ENCODE measurements at places on chromosomes 5 and 9. TPM values are rescaled to one million over a fixed set of nuclear protein-coding genes. Genes with fewer than 3 reads are reported as not detected.

Gene SEMA6A
- 26.3 TPM for total RNA-seq

Gene SLCO6A1
- not detected for total RNA-seq

- H3K4me3 ChIP-seq = no peak overlapping the region
- no peak overlapping the region for H3K27ac ChIP-seq
- H3K36me3 ChIP-seq = no peaks in the 10 kb centered on the region
- no peaks in the 10 kb centered on the region for H3K27me3 ChIP-seq
These were observed 178.9 kb upstream of the TUSC1 start for GRCh38 chr9:25857147-25857546.

GRCh38 chr9:134231767-134232166, 67.4 kb upstream of the RNU6ATAC start:
- no peaks in the 10 kb centered on the region for H3K27me3 ChIP-seq
- H3K27ac ChIP-seq = no peak overlapping the region
- H3K4me1 ChIP-seq = no peaks in the 10 kb centered on the region
- no peaks in the 10 kb centered on the region for H3K36me3 ChIP-seq
- H3K4me3 ChIP-seq = no peak overlapping the region
- DNase-seq = no peak

- no peak for DNase-seq
- no peaks in the 10 kb centered on the region for H3K4me1 ChIP-seq
- H3K27me3 ChIP-seq = no peaks in the 10 kb centered on the region
- no peak overlapping the region for H3K4me3 ChIP-seq
These were observed 94.2 kb upstream of the CTNND2 start for GRCh38 chr5:11998397-11998796.

DNA sequence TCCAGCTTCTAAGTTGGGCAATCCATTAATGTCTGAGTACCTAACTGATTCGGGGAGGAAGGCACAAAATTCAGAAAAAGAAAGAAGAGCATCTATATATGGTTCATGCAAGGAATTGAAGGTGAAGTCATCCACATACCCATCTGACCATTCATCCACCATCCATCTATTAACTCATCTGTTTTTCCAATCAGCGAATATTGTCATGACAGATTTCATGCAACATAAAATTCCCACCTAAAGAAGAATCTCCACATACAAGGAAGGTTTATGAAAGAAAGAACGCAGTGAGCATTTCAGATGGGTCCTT, 164.7 kb downstream of the GRIA1 start:
- DNase-seq = no peak
- no peaks in the 10 kb centered on the region for H3K4me1 ChIP-seq
- no peaks in the 10 kb centered on the region for H3K36me3 ChIP-seq
- H3K27me3 ChIP-seq = no peaks in the 10 kb centered on the region

DNA sequence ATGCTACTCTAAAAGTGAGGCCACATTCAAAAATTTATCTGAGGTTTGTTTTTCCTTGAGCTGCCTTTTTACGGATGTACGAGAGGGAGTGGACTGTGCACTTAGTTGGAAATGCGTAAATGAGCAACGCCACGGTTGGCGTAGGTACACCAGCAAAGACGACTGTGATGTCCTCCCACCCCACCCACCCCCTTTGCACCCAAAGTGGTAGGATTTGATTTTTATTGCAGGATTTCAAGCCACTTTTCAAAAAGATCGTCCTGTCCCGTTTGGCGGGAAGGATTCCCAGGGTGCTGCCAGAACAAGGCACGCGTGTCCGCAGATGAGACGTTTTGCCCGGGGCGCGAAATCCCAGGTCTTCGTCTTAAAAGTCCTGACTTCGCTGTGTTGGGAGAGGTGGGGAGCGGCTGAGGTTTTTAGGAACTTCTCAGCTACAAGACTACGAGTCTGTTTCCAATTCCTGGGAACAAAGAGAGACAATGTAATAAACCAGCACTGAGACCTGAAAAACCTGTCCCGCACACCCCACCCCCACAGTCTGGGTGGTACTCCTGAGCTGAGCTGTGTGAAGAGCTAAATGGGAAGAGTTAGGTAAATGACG, 1.0 kb upstream of the TLE1 start:
- peak; percentile 72 for DNase-seq
- peaks cover 22% of the 10 kb centered on the region for H3K4me1 ChIP-seq
- no peaks in the 10 kb centered on the region for H3K27me3 ChIP-seq
- peak overlapping the region; percentile 91 for H3K27ac ChIP-seq
- peak overlapping the region; percentile 45 for H3K4me3 ChIP-seq

- no peak overlapping the region for H3K4me3 ChIP-seq
- peaks cover 1% of the 10 kb centered on the region for H3K27me3 ChIP-seq
- H3K36me3 ChIP-seq = no peaks in the 10 kb centered on the region
- DNase-seq = no peak
- H3K27ac ChIP-seq = no peak overlapping the region
These were observed 5.4 kb downstream of the ISL1 start for GRCh38 chr5:51388488-51389287.

GRCh38 chr5:147509710-147510651, at the start of gene DPYSL3:
DPYSL3 (minus strand) TSS chr5:147510068; CDS start chr5:147509858, 210 bp downstream.
- no peaks in the 10 kb centered on the region for H3K36me3 ChIP-seq
- no peaks in the 10 kb centered on the region for H3K27me3 ChIP-seq
- H3K27ac ChIP-seq = peak within 1 kb of the TSS; percentile 10
- no peak within 1 kb of the TSS for H3K4me3 ChIP-seq
- peaks cover 12% of the 10 kb centered on the region for H3K4me1 ChIP-seq

- DNase-seq = no peak
- no peaks in the 10 kb centered on the region for H3K36me3 ChIP-seq
- H3K4me1 ChIP-seq = no peaks in the 10 kb centered on the region
- H3K27ac ChIP-seq = no peak overlapping the region
These were observed 4.5 kb downstream of the NFIB start for GRCh38 chr9:14309403-14309802.

- no peaks in the 10 kb centered on the region for H3K4me1 ChIP-seq
- no peak for DNase-seq
- no peak overlapping the region for H3K4me3 ChIP-seq
- H3K27me3 ChIP-seq = no peaks in the 10 kb centered on the region
These were observed 10.4 kb upstream of the TRIM14 start for GRCh38 chr9:98129451-98129881.

DNA sequence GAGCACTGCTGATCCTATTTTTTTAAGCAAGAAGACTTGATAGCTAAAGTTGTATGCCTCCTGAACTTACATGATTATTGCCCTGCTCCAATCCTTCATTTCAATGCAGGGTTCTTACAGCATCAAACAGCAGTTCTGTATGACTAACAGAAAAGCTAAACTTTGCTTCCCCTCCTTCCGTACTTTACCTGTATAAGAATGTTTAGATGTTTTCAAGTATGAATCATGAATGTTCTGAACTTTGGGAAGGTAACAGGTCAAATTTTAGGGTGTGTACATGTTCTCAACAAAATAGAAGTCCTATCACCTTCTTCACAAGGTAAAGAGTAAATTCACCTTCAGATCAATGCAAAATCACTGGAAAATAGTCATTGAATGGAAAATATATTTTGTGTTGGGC, 972.6 kb upstream of the SEMA6A start:
- H3K36me3 ChIP-seq = no peaks in the 10 kb centered on the region
- H3K27ac ChIP-seq = no peak overlapping the region
- H3K27me3 ChIP-seq = no peaks in the 10 kb centered on the region
- no peak for DNase-seq

DNA sequence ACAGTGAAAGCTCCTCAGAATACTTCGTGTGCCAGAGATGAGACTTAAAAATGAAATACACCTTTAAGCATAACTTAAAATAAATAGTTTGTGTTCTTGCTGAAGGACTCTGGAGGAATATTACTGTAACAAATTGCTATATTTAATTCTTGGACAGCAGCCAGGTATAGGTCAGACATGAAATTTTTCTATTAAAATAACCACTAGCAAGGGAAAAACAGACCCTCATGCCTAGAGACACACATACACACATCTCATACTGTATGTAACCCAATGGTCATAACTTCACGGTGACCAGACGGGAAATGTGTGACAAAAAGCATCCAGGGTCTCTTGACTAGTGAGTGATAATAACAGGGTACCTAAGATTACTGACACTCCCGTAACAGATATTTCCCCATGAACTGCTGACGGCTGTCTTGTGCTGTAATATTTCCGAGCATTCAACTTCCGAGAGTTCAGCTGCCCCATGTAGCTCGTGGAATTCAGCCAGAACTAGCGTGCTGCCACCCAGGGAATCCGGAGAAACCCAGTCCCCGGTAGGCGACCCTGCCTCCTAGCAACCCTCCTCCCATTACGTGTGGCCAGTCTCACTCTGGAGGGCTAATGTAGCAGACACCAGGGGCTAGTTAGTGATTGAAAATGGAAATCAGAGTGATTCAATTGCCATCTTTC, 2295.1 kb upstream of the WWC1 start:
- H3K4me3 ChIP-seq = no peak overlapping the region
- no peaks in the 10 kb centered on the region for H3K4me1 ChIP-seq

DNA sequence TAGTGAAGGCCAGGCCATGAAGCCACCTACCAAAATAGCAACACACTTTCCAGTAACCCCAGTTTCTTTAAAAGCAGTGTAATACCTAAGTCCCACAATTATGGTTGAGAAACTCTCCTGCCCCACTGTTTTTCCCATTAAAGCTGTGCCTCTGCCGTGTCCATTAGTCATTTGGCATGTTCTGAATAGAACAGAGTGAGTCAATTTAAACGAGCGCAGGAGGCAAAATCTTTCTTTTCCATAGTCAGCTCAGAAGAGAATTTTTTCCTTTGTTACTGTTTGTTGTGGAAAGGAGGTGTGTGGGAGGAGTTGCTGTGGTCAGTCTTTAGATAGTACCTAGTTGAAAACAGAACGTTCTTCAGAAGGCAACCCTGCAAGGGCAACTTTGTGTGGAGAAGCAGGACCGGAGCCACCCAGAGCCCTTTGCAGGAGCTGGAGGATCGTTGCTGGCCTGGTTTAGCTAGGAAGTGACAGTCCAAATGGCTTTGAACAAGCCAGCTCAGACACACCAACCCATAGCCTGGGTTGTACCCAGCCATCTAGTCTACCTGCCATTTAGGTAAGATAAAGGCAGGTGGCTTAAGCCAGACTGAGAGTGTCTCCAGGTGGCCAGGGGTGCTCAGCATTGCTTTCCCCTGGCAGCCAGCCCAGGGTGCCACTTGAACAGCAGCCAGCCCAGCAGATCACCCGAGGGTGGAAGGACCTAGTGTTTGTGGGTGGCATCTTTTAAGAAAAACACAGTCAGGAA, 30.4 kb downstream of the GADD45G start:
- H3K27ac ChIP-seq = no peak overlapping the region
- H3K4me1 ChIP-seq = peaks cover 6% of the 10 kb centered on the region
- no peaks in the 10 kb centered on the region for H3K27me3 ChIP-seq
- DNase-seq = no peak

GRCh38 chr9:14277244-14277643, 36.7 kb downstream of the NFIB start:
- DNase-seq = no peak
- H3K4me3 ChIP-seq = no peak overlapping the region

- DNase-seq = no peak
- no peaks in the 10 kb centered on the region for H3K36me3 ChIP-seq
- H3K4me1 ChIP-seq = no peaks in the 10 kb centered on the region
- no peaks in the 10 kb centered on the region for H3K27me3 ChIP-seq
These were observed 193.2 kb downstream of the ADAMTSL1 start for GRCh38 chr9:18666986-18667772.

DNA sequence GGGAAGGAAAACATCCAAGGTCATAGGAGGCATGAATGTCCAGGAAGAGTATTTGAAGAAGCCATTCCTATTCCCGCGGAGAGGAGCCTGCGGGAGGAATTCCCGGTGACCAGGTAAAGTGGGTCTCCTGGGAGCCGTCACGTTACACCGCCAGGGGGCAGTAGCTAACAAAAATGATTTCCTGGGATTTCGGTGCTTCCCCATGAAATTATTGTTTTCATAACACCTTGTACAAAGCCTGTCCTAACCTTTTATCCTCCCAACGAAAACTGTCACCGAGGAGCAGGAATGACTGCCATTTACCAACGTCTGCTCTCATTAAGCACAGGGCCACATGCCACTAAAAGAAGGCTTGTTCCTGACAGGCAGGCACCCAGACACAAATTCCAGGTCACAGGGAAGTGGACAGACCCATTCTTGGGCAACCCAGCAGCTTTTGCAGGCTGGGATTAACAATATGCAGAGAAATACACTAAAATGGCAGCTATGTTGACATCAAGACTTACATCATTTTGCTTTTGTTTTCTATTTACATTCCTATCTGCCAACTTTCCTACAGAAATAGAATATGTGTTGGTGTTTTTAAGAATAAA, 41.2 kb upstream of the CTSL start:
- H3K27ac ChIP-seq = no peak overlapping the region
- H3K36me3 ChIP-seq = no peaks in the 10 kb centered on the region
- no peaks in the 10 kb centered on the region for H3K4me1 ChIP-seq
- DNase-seq = peak; percentile 53
- H3K4me3 ChIP-seq = no peak overlapping the region

GRCh38 chr9:103364753-103365152, 369.6 kb downstream of the CYLC2 start:
- H3K27me3 ChIP-seq = no peaks in the 10 kb centered on the region
- no peak for DNase-seq
- no peaks in the 10 kb centered on the region for H3K4me1 ChIP-seq
- H3K36me3 ChIP-seq = no peaks in the 10 kb centered on the region
- H3K27ac ChIP-seq = no peak overlapping the region

GRCh38 chr5:73136055-73136562, 15.7 kb downstream of the TMEM171 start:
- no peak for DNase-seq
- H3K36me3 ChIP-seq = no peaks in the 10 kb centered on the region
- H3K4me1 ChIP-seq = peaks cover 12% of the 10 kb centered on the region

DNA sequence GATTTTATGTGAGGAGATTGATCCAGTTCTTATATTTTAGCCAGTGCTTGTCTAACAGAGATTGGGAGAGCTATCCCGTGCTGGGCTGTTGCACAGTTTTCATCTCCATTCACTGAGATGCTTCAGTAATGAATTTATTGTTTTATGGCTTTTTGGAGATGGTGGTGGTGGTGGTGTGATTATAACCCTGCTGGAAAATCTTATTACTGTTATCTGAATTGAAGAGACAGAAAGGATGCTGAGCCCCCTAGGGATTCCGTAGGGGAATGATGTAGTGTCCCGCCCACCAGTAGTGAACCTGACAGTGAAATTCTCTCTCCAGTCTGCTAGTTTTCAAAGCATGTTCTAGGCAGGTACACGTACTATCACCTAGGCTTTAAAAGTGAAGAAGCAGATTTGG, 1.9 kb downstream of the RAI14 start:
- no peaks in the 10 kb centered on the region for H3K27me3 ChIP-seq
- H3K4me3 ChIP-seq = peak overlapping the region; percentile 94
- peaks cover 7% of the 10 kb centered on the region for H3K4me1 ChIP-seq

DNA sequence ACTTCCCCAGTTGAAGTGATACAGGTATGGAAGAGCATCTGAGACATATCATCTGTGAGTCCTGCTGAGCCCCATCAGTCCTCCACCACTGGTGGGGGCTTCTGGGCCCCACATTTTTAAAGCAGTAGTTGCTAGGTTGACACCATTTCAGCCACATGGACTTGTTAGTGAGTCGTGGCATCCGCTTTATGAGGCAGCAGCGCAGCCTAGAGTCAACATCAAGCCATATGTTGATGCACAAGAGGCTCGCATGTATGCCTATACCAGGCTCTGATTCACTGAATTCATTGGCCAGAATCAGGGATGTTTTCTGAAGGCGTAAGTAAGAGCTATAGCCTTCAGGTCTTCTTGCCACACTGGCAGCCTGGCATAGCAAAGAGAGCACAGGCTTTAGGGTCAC, 26.8 kb downstream of the ZNF346 start:
- no peak overlapping the region for H3K27ac ChIP-seq
- H3K4me1 ChIP-seq = peaks cover 9% of the 10 kb centered on the region
- DNase-seq = no peak
- no peaks in the 10 kb centered on the region for H3K27me3 ChIP-seq
